Jurkat, Clone E6-1 (cell line): ENCODE measurements at places on chromosomes 7 and 10.

GRCh38 chr7:128003167-128003566 lies 28.1 kb downstream of the LRRC4 start:
- DNase-seq = no peak

DNA sequence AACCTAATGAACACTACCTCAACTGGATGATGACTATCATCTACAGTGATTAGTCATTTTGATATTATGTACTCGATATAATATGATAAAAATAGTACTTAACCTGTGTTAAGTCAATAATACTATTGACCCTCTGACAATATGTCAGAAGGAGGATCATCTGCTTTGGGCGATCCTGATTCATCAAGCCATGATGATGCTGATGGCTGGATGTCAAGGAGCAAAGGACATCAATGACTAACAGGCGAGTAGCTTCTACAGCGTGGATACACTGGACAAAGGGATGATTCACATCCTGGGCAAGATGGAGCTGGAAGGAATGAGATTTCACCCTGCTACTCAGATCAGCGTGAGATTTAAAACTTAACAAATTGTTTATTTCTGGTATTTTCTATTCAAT lies 94.4 kb upstream of the SKAP2 start:
- DNase-seq = no peak

- DNase-seq = no peak
Observed at GRCh38 chr7:111531993-111532392, 30.3 kb downstream of the IMMP2L start.

DNA sequence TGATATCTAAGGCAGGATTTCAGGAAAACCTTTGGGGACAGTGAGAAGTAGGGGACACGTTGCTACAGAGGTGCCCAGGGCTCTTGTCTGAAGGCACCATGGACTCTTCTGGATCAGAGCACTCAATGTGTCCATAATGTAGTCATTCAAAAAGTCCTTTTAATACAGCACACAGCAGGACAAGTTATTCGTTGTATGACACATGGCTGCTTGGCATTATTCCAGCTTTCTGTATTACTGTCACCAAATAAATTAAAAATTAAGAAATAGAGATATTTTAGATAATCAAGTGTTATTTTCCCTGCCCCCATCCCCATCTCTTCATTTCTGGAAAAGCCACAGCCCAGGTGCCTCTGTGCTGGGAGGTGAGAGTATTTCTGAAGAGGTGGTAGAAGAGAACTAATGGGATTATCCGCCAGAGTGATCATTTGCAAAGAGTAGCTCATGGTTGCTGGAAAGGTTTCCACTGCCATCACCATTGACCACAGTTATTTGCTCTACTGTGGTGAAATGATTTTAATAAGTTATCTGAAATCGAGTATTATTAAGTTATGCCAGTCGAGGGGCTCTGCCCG lies 83.0 kb downstream of the CXCL12 start:
- no peak for DNase-seq

DNA sequence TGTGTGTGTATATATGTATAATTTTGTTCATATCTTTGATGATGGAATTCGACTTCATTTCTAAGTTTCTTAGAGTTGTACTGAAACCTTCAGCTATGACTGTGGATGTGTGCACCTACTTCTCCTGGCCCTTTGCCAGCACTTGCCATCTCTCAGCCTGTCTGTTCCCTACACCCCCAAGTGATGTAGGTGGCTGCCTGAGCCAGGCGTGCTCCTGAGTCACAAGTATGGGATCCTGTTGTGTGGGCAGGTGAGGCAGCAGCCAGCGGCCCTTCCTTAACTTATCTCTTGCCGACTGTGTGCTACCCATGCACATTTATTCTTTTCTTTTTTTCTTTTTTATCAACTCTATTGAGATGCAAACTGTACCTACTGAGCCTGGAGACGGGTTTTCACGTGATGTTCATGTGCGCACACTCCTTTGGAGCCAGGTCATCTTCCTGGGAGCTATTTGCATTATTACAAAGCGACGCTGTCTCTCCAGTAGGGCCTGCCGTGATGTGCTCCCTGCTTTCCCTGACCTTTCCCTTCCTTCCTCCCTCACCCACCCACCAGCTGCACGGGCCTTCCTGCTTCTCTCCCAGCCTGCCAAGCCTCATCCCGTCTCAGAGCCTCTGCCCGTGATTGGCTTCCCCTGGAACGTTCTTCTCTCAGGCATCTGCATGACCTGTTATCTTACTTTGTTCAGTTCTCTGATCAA lies 31.3 kb upstream of the GALNT11 start:
- no peak for DNase-seq

DNA sequence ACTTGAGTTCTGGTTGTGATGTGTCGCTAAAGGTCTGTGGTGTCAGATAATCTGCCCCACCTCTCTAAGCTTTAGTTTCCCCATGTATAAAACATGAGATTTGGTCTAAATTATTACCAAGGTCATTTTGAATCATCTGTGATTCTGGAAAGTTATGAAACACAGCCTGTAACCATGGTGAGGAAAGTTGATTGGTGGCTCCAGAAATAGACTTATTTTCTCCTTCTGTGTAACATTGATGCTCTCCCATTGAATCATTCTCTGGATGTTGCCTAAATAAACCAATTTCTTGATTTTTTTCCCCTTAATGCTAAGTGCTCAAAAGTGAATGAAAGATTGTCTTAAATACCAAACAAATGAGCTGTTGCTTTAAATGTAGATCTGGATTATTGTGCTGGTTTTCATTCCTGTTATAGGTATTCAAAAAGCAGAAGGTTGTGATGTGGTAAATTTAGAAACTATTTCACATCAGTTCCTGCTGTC lies 30.0 kb upstream of the PCGF5 start:
- DNase-seq = no peak

DNA sequence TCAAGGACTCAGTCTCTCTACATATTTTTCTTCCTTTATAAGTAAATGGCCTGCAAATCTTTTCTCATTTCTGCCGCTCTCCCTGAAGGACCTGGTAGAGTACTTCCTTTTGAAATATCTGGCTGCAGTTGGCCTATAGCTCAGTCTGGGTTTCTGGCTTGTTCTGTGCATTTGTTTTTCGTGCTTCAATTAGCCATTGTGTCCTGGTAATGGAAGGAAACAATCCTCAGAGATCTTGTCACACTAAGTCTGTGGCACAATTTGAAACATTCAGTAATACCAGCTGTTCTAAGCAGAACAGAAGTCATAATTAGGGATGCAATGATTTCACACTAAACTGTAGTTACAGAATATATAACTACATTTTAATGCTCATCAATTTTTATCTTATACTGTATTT lies 545.0 kb downstream of the NRG3 start:
- no peak for DNase-seq

GRCh38 chr7:116953372-116953905 lies at the start of gene ST7:
TSS of gene ST7 (plus strand) at chr7:116953501. CDS start at chr7:116953541, 40 bp downstream.
- peak; percentile 50 for DNase-seq

GRCh38 chr10:36840788-36841187 lies 284.6 kb upstream of the ANKRD30A start:
- no peak for DNase-seq

- DNase-seq = no peak
Observed at GRCh38 chr7:5541087-5541992, 117.7 kb upstream of the TNRC18 start.

GRCh38 chr7:28749638-28750037 lies 208.5 kb downstream of the TRIL start:
- DNase-seq = no peak

DNA sequence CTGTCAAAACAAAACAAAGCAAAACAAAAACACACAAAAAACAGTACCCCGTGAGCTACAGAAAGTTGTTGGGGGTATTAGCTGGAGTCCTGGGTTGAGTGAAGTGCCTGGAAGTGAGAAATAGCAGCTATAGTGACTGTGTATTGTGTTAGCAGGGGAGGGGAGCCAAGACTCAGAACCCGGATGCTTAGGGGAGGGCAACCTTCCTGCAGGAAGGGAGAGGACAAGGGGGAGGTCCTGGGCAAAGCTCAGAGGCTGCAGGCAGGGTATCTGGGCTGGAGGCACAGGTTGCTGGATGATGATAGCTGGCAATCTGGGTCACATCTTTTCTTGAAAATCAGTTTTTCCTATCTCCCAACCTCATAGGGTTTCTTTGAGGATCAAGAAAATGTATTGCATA lies 75.8 kb upstream of the PARD3 start:
- DNase-seq = no peak

DNA sequence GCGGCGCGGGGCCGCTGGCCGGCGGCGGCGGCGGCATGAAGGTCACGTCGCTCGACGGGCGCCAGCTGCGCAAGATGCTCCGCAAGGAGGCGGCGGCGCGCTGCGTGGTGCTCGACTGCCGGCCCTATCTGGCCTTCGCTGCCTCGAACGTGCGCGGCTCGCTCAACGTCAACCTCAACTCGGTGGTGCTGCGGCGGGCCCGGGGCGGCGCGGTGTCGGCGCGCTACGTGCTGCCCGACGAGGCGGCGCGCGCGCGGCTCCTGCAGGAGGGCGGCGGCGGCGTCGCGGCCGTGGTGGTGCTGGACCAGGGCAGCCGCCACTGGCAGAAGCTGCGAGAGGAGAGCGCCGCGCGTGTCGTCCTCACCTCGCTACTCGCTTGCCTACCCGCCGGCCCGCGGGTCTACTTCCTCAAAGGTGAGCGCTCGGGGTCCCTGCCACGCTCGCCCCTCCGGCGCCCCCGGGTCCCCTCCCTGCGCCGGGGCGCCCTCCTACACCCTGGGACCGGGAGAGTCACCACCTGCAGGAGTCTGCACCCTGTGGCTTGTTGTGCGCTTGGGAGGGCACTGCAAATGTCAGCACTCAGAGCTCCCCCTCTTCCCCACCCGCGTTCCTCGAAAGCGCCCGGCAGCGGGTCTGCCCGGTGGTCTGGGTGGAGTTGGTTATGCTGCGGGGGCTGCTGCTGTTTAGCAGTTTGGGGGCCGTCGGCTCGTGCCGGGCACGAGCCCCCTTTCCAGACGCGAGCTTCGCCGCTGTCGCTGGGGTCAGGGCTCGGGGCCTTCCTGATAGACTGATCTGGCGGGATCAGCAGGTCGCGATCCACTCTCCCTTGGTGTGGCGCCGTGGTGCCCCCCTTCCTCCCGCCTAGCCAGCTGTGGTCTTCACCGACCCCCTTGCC lies 627 bp downstream of the DUSP5 start:
- no peak for DNase-seq

DNA sequence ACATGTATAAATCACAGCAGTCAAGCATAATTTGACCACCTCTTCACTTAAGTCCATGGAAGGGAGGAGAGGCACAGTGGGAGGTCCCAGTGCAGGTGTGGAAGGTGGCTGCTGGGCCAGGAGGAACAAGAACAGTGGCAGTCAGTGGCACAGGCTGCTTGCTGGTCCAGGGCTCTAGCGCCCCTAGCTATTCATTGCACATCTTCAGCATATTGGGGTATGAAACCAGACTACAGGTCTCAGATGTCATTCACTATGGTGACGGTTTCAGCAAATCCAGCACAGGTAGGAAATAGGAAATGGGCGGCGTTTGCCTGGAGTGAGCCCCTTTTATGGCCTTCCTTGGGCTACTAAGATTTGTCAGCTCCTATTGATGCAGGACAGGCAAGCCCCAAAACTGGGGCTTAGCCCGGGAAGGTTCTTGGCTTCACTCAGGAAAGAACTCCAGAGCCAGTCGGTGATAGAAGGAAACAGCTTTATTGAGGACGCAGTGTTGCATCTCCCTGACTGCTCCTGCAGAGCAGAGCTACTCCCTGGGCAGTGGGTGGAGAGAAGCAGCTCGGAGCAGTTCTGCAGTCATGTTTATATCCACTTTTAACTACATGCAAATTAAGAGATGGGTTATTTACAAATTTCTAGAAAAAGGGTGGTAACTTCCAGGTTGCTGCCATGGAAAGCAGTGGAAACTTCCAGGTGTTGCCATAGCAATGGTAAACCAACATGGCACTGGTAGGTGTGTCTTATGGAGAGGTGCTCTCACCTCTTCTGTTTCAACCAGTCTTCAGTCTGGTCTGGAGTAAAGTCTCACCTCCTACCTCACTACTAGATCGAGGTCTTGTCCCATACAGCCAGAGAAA lies 608.8 kb downstream of the PARD3 start:
- peak; percentile 58 for DNase-seq

GRCh38 chr10:102669206-102670064 lies 25.2 kb downstream of the TRIM8 start:
- no peak for DNase-seq

DNA sequence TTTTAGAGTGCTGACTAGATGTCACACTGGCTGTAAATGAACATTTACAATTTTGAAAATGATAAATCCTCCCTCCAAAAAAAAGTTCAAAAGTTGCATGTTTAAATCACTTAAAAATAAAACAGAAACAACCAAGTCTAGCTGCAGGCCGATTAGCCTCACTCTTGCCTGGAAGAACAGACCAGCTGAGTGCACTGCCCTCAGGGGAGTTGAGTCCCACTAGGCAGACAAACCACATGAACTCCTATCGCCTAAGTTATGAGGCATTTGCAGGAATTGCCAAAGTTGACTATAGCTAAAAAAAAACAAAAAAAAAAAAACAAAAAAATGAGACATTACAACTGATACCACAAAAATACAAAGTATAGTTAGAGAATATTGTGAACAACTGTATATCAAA lies 510.0 kb downstream of the ANKRD7 start:
- DNase-seq = no peak

- no peak for DNase-seq
Observed at GRCh38 chr10:15469111-15469510, 98.0 kb upstream of the FAM171A1 start.

- DNase-seq = no peak
Observed at GRCh38 chr7:50706469-50706937, 76.2 kb downstream of the GRB10 start.

DNA sequence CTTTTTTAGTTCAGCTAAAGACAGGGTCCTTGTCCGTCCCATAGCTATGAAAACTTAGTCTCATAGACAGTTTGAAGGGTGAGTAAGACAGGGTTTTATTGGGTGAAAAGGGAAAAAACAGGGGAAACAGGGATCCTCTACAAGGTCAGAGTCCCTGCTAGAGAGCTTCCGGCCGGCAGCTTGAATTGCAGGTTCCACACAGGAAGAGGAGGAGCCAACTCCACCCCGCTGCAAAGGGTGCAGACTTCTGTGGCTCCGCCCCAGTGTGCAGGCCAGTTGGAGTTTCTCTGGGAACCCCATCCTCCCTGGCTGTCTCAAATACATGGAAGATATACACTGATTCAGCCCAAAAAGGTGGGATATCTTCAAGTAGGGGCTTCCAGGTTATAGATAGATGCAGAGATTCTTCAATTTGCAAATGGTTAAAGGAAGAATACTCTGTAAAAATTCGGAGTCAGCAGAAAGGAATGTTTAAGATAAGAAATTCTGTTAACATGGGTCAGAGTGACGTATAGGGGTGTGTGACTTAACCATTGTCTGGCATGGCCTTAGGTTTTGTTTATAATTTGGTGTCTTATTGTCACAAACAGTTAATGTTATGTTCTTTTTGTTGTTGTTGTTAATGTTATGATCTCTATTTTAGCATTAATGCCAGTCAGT lies 34.6 kb upstream of the HECW1 start:
- DNase-seq = no peak

GRCh38 chr7:103073989-103074518 lies 542 bp downstream of the FBXL13 start:
- DNase-seq = no peak

- DNase-seq = no peak
Observed at GRCh38 chr7:10121631-10122030, 852.0 kb upstream of the PHF14 start.
